CD8-positive, alpha-beta T cell (primary cell): ENCODE measurements at places on chromosomes 2 and 18.

DNA sequence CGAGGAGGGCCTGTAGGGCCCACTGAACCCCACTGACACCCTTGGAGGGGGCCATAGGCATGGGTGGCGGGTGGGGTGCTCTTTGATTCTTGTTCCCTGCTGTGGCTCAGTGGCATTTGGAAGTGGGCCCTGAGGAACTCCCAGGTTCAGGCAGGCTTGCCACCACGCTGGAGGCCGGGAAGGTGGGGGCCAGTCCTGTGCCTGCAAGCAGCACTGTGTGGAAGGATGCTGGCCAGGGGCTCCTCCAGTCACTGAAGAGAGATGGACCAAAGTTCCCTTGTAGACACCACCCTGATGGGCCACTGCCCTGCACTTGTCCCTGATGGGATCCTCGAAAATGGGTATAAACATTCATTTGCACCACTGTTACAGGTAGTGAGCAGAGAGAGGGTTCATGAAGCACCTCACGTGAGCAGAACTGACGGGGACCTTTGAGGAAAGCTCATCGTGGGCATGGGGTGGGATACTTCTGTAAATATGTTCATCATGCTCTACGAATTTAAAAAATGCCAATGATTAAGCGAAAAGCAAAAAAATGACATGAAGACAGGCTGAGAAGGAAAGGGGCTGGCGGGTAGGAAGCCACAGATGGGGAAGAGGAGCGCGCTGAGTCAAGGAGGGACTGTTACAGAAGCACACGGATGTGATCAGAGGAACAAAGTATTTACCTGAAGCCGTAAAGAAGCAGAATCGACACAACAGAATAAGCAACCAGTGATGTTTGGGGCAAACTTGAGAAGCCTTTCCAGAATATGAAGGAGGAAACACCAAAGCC, 45.2 kb upstream of the ASB1 start:
- DNase-seq, result no peak

DNA sequence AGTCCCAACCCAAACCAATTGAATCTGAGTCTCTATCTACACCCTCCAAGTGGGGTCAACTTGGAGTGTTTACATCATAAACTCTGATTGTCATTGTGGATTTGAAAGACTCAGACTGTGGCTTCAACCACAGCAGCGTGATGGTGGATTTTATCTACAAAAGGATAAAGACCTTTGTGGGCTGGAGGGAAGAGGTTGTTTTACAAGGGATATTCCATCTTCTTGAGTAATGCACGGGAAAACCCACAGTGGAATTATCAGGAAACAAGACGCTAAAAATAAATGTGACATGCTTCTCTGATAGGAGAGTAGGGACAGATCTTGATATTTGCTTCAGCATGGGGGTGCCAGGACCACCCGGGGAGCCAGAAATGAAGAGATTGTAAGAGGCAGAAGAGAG, 93.5 kb downstream of the LPIN1 start:
- DNase-seq, result no peak

GRCh38 chr2:233115121-233115520, 55.0 kb downstream of the INPP5D start:
- no peak for DNase-seq

GRCh38 chr2:100283724-100284501, 38.4 kb downstream of the LONRF2 start:
- no peak for DNase-seq

DNA sequence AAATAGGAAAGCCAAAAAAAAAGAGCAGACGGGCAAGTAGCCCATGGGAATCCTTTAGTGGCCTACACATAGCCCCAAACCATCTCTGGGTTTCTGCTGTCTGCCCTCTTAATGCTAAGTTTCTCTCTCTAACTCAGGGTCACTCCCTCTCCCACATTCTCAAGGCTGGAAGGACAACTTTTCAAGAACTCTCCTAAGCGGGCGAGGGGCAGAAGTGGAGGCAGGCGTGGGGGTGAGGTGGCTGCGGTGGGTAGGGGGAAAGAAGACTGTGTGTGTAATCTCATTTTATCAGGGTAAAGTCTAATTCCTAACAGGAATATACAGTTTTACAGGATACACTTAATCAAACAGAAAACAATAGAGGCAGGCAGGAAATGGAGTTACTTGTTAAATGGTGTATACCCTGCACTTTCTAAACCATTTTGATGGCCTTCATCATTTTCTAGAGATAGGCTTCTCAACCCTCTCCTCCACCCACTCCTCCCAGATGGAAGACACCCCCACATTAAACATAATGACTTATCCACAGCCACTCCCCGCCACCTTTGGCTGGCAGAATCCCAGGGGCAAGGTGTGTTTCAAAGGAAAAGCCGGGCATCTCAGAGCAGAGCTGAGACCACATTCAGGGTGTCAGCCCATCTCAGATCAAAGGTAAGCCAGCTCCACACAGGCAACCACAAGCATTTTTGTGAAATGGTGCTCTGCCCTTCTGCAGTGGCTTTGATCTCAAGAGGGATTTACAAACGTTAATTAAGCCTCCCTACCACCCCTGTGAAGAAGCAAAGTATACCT, 6.8 kb downstream of the SMAD7 start:
- DNase-seq, result no peak

GRCh38 chr2:44957656-44958327, 16.3 kb downstream of the SIX3 start:
- no peak for DNase-seq

DNA sequence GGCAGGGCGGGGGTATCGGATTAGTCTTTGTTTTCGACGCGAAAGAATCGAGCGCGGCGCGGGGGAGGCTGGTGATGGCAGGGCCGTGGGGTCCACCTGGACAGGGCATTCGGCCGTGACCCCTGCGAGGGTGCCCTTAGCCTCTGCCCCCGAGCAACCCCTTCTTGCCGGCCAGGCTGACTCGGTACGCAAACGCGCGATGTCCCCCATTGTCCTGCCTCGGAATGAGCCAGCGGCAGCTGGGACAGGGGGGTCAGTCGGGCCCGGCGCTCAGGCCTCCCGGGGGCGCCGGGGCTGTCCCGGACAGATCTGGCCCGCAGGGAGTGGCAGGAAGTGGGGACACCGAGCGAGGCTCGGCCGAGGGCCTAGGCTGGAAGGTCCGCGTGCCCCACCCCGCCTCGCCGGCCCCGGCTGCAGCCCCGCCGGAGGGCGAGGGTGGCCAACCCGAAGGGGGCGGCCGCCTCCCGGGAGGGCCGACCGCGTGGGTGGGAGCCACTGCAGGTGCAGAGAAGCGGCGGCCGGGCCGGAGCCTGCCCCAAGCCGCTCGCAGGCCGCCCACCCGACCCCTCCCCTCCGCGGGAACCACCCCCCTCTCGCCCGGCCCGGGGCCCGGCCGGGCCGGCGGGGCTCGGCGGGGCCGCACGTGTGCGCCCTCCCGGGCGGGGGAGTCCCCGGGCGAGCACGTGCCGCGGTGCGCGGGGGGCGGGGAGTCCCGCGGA, at the start of gene TET3:
TSS of gene TET3 (plus strand) at position 708 of the 719 bp plus-strand sequence. CDS start 1,494 bp downstream, outside the sequence.
- peak; percentile 64 for DNase-seq

DNA sequence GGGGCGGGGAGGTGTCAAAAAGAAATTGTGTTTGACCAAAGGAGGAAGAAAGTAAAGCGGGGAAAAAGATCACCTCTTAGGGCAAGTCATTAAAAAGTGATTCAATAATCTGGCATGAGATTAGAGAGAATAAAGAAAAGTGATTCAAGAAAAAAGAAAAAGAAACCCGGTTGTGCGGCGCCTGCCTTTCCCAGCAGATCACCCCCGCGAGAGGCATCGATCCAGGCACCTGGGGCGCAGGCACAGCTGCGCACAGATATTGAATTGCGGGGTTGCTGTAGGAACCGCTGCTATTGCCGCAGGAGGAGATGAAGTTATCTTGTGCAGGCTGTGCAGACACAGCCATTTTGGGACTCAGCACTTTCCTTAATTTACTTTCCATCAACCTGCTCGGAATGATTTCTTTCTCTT, 71.2 kb downstream of the PLB1 start:
- peak; percentile 61 for DNase-seq

DNA sequence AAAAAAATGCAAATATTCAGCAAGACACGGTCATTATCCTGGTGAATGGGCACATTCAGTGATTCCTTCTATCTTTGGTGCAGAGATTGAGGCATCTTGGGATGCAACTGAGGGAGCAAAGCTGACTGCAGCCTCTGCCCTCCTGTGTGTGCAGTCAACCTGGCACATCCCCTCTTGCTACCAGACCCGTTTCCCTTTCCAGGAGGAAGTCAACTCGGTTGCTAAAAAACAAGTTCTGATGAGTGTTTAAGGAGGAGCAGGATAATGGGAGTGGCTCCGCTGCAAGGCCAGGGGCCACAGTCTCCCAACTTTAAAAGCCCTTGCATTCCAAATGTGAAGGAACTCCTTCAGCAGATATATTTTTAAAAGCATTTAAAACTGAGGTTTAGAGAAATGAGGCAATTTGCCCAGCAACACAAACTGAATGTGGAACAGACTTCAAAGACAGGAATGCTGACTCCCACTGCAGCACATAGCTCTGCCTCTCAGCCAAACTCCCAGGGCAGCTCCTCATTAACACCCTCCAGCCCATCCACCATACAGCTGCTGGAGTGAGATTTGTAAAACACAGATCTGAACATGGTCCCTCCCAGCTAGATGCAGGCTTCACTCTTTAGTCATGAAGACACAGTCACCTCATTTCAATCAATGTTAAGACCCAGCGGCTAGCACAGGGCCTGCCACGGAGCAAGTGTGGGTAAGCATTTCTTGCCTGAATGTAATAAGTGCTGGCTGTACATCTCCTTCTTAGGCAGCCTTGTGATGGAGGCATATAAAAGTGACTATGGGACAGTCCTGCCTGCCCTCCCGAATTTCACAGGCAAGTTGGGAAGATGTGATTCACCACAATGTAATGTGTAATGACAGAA, 54.3 kb downstream of the VSNL1 start:
- no peak for DNase-seq

GRCh38 chr2:234550511-234551107, 53.7 kb upstream of the ARL4C start:
- peak; percentile 78 for DNase-seq

DNA sequence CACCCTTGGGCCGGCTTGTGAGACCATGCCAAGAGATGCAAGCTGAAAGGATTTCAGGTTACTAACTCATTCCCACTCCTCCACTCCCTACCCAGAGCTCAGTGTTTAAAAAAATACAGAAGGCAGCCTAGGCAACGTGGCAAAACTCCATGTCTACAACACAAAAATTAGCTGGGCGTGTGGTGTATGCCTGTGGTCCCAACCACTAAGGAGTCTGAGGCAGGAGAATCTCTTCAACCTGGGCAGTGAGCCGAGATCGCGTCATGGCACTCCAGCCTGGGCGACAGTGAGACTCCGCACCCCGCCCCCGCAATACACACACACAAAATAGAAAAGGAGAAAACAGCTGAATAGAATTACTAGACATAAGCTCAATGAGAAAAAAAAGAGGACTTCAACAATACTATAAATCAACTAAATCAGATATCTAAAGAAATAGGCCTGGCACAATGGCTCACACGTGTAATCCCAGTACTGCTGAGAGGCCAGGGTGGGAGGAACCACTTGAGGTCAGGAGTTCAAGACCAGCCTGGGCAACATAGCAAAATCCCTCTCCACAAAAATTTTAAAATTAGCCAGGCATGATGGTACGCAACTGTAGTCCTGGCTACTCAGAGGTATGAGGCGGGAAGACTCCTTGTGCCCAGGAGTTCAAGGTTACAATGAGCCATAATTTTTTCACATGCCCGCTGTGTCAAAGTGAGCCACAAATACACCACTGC, 10.1 kb downstream of the IWS1 start:
- no peak for DNase-seq

- no peak for DNase-seq
Observed at GRCh38 chr2:16475586-16475985, 190.0 kb downstream of the CYRIA start.

- DNase-seq, result no peak
Observed at GRCh38 chr2:79414690-79415089, 98.2 kb upstream of the CTNNA2 start.

GRCh38 chr2:180169474-180169873, 162.4 kb upstream of the CWC22 start:
- no peak for DNase-seq

DNA sequence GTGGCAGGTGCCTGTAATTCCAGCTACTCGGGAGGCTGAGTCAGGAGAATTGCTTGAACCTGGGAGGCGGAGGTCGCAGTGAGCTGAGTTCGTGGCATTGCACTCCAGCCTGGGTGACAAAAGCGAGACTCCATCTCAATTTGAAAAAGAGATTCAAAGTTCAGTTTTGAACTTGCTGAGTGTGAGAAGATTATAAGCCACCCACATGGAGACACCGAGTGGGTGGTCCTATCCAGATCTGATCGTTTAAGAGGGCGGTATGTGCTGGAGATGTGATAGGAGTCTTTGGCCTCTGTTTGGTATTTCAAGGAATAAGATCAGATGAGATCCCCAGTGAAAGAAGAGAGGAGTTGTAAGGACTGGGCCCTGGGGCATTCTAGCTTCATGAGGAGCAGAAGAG, 25.6 kb downstream of the RNF144A start:
- no peak for DNase-seq

- DNase-seq, result no peak
Observed at GRCh38 chr18:29373000-29373399, 1196.1 kb upstream of the CDH2 start.

DNA sequence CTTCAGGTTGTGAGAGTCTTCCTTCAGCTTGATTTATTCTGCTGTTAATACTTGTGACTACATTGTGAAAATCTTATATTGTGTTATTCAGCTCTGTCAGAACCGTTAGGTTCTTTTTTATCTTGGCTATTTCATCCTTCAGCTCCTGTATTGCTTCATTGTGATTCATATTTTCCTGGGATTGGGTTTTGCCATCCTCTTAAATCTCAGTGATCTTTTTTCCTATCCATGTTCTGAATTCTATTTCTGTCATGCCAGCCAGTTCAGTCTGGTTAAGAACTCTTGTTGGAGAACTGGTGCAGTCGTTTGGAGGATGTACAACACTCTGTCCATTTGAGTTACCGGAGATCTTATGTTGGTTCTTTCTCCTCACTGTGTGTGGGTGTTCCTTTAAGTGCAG, 19.1 kb downstream of the MSTN start:
- no peak for DNase-seq

- DNase-seq, result no peak
Observed at GRCh38 chr2:238431456-238431855, 4.7 kb downstream of the ASB1 start.

- DNase-seq, result no peak
Observed at GRCh38 chr2:73614105-73614504, 28.1 kb downstream of the NAT8 start.

DNA sequence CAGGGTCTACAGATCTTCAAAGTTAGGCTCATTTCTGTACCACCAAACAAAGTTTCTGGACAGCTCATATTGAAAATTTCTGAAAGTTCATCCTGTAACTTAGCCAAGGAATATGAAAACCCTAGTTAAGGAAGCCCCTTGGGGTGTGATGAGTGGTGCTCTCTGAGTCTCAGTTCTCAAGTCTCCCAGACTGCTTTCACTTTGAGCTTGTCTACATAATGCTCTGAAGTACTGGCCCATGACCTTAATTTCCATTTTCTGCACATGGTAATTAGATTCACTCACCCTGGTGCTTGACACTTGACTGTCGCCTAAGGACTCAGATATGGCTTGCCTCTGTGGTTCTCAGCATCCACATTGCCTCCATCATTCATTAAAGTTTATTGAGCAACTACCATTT, 51.7 kb upstream of the SATB2 start:
- no peak for DNase-seq

GRCh38 chr2:241184901-241185300, 3.6 kb upstream of the ANO7 start:
- DNase-seq, result no peak
